GM12878 (cell line): ENCODE measurements at places on chromosomes 7 and 10. TPM values are rescaled to one million over a fixed set of nuclear protein-coding genes. Genes with fewer than 3 reads are reported as not detected.

POLR2J2 gene
- total RNA-seq = 6.7 and 11.4 TPM in 2 replicates

HOXA2 gene
- not detected in 2 replicates for total RNA-seq

PIK3AP1 gene
- 137 and 142 TPM in 2 replicates for total RNA-seq

DNA sequence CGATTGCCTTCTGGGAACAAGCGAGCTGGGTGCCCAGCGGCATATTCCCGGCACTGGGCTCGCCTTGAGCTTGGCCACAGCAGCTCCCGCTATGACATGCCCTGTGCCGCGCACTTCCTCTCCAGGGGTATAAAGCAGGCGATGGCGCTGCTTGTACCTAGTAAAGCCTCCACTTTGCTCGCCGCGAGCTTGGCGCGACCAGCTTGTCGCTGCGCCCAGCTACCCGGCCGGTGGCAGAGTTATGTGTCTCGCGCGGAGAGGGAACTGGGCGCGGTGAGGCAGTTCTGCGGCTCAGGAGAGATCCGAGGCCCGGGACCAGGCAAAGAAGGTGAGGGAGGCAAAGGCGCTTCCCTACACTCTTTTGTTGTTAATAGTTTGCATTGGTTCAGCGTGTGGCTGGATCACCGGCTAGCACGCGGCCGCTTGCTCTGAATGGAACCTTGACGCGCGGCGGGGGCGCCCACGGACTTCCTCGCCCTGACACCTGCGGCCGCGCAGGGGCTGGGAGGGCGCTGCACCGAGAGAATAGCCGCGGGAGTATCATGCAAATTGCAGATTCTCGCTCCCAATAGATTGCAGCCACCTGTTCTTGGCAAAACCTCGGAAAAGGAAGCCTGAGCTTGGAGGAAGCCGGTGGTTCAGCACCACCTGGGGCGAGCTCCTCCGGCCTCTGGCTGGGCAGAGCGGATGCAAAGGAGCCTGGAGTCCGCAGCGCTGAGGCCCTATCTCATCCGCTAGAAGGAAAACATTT is 3.0 kb upstream of the BUB3 start:
- peaks cover 11% of the 10 kb centered on the region for H3K27me3 ChIP-seq
- H3K27ac ChIP-seq = peak overlapping the region; percentile 77
- no peak for DNase-seq
- H3K36me3 ChIP-seq = no peaks in the 10 kb centered on the region
- H3K4me1 ChIP-seq = peaks cover 17% of the 10 kb centered on the region

GRCh38 chr7:79199266-79199665 is 254.2 kb downstream of the MAGI2 start:
- no peaks in the 10 kb centered on the region for H3K36me3 ChIP-seq
- no peak for DNase-seq
- H3K27me3 ChIP-seq = no peaks in the 10 kb centered on the region

DNA sequence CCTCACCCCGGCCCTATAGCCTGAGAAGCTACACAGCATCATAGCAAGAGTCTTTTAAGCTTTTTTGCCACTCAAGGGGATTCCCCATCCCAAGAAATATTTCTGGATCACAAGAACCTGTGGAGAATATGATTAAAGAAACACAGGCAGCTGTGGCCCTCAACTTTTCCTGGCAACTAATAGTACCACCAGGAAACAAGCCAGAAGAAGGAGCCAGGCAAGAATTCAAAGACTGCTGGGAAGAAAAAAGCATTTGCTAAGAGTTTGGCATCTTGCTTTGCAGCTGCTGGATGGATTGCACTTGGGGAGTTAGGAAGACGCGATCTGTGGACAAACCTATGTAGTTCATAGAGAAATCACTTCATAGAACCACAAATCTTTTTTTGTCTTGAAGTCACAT is 437.8 kb downstream of the PLXDC2 start:
- DNase-seq = no peak
- no peaks in the 10 kb centered on the region for H3K27me3 ChIP-seq
- H3K36me3 ChIP-seq = no peaks in the 10 kb centered on the region
- no peaks in the 10 kb centered on the region for H3K4me1 ChIP-seq
- no peak overlapping the region for H3K4me3 ChIP-seq

DNA sequence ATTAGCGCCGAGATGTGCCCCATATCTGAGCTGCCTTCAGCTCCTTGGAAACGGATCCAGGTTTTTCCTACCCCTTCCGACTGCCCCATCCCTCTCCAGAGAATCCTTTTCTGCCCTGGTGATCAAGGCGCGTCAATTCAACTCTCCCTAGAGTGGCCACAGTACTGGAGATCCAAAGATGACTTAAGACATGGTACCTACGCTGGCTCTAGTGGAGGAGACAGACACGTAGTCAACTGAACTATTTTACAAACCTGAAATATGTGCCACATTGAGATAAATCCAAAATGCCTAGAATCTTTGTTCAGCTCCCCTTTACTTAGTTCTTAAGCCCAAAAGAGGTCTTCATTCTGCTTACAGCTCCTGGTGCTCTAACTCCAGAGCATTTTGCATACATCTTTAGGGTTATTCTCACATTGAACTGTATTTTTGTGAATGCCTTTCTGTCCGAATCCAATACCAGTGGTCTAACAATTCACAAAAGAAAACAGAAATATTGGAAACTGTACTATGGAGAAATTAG is 444 bp upstream of the TNPO3 start:
- H3K4me3 ChIP-seq = peak overlapping the region; percentile 97
- DNase-seq = no peak
- H3K27me3 ChIP-seq = no peaks in the 10 kb centered on the region
- H3K27ac ChIP-seq = peak overlapping the region; percentile 93
- H3K36me3 ChIP-seq = no peaks in the 10 kb centered on the region
- H3K4me1 ChIP-seq = peaks cover 5% of the 10 kb centered on the region

DNA sequence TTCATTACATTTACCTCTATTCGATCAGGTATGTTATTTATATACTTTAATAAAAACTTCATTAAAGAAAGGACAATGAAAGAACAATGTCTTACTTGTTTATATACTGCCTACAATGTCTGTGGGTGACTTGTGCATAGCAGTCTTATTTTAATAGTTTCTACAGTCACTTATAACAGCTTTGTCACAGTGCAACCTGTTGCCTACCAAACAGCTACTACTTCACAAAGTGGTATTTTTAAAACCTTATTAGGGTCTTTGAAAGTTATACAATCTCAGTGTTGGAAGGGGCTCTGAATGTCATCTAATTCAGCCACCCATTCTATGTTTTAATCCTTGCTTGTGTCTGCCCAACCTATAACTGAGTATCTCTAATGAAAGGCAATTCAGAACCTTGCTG is 19.0 kb downstream of the MTPN start:
- H3K27ac ChIP-seq = no peak overlapping the region
- no peaks in the 10 kb centered on the region for H3K36me3 ChIP-seq
- no peak for DNase-seq
- no peaks in the 10 kb centered on the region for H3K4me1 ChIP-seq

DNA sequence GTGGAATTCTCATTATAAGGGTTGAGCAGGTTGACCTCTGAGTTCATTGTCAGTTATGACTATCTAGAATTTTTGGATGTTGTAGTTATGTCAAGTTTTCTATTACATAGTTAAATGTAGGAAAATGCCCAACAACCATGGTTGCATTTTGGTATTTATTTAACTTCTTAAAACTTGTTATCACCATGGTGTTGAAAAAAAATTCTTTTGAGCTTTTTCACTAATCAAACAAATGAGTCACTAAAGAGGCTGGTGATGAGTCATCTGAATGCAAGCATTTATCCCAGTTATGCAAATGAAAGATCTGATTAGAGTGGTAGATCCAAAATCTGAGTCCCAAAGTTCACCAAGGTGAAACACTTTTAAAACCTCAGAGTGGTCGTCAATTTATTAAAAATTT is 624.7 kb upstream of the IGFBP3 start:
- H3K4me3 ChIP-seq = no peak overlapping the region
- no peak overlapping the region for H3K27ac ChIP-seq
- no peaks in the 10 kb centered on the region for H3K27me3 ChIP-seq
- no peaks in the 10 kb centered on the region for H3K4me1 ChIP-seq
- DNase-seq = no peak

GRCh38 chr7:136446751-136447150 is 421.7 kb upstream of the CHRM2 start:
- H3K27me3 ChIP-seq = no peaks in the 10 kb centered on the region
- H3K4me3 ChIP-seq = no peak overlapping the region
- no peak overlapping the region for H3K27ac ChIP-seq
- no peaks in the 10 kb centered on the region for H3K4me1 ChIP-seq

DNA sequence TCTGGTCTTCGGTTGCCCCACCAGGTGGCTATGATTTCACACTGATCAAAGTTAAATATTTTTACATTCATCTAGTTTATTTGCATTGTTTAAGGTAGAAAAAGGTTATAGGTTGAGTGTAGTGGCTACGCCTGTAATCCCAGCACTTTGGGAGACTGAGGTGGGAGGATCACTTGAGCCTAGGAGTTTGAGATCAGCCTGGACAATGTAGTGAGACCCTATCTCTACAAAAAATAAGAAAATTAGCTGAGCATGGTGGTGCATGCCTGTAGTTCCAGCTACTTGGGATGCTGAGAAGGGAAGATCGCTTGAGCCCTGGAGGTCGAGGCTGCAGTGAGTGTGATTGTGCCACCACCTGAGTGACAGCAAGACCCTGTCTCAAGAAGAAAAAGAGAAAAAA is 3.8 kb downstream of the CCM2 start:
- DNase-seq = no peak
- H3K27ac ChIP-seq = no peak overlapping the region
- H3K27me3 ChIP-seq = no peaks in the 10 kb centered on the region
- H3K4me3 ChIP-seq = no peak overlapping the region
- H3K4me1 ChIP-seq = peaks cover 36% of the 10 kb centered on the region

DNA sequence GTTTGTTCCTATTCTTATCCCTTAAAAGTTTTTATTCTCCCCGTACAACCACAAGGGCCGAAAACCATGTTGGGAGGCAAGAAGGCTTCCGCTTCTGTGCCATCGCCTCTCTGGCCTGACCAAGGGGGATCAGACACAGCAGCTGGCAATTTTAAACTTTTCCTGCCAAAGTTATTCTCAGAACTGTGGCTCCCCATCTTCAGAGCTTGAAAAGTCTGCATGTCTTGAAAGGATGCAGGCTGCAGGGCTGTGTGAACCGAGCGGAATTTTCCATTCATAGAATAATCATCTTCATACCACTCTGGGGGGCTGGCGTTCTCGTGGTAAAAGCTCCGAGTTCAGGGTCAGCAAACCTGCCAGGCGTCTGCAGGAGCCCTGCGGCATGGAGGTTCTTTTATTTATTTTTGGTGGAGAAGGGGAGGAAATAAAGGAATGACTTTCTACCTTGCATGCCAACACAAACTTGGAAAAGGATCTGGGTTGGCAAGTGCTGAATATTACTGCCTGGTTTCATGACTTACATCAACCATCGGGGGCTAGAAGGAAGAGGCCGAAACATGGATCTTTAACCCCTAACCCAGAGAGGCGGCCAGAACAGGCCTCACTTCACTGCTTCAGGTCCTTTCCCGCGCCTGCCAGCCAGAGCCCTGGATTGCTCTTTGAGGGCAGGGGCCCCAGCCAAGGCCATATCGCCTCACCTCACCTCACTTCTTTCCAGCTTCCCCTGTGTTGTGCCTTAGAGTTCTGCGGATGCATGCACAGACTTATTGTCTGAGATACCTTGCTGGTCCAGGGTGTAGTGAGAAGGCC is 3.0 kb upstream of the NANOS1 start:
- no peaks in the 10 kb centered on the region for H3K36me3 ChIP-seq
- H3K27ac ChIP-seq = no peak overlapping the region
- peaks cover 7% of the 10 kb centered on the region; the same call in 1 of the 2 replicates for H3K27me3 ChIP-seq
- no peak for DNase-seq
- peaks cover 6% of the 10 kb centered on the region for H3K4me1 ChIP-seq

DNA sequence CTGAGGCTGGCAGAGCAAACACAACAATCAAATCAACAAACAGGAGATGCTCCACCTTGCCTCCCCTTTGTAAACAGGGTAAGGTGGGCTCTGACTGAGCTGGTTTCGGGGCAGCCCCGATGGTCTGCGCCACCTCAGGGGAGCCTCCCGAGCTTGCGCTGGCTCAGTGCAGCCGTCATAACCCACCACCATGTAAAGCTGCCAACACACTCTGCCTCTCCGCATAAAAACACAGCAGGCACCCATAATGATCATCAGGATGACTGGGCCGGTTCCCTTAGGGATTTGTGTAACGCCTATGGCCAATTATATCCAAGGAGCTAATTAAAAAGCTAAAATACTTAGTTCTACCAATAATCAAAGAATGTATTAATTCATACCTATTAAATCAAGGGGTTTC is 124.5 kb downstream of the PRPF18 start:
- DNase-seq = no peak
- no peak overlapping the region for H3K4me3 ChIP-seq
- peak overlapping the region; percentile 97 for H3K27ac ChIP-seq
- peaks cover 37% of the 10 kb centered on the region for H3K4me1 ChIP-seq

GRCh38 chr10:92790440-92790839 is 57.9 kb upstream of the EXOC6 start:
- DNase-seq = no peak
- no peaks in the 10 kb centered on the region for H3K4me1 ChIP-seq
- no peak overlapping the region for H3K27ac ChIP-seq
- H3K4me3 ChIP-seq = no peak overlapping the region

- H3K4me3 ChIP-seq = no peak overlapping the region
- peaks cover 3% of the 10 kb centered on the region for H3K36me3 ChIP-seq
- peaks cover 50% of the 10 kb centered on the region for H3K4me1 ChIP-seq
Measured at GRCh38 chr7:102302025-102302424, 15.4 kb downstream of the SH2B2 start.

DNA sequence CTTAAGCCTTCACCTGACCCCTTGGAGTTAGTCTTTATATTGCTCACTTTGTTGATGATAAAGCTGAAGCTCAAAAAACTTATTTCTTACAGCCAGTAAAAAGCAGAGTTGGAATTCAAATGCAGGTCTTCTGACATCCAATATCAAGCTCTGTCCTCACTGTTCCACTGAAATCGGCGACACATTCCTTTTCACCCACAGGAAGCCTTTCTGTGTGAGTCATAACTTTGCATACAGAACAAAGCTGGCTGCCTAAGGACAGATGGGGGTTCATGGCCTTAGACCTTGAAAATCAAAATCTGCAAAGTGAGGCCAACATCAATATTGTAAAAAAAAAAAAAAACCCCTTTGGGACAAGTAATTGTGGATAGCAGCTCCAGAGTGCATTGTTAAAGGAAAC is 21.8 kb upstream of the AKR1B1 start:
- H3K4me1 ChIP-seq = no peaks in the 10 kb centered on the region
- no peak overlapping the region for H3K27ac ChIP-seq
- no peaks in the 10 kb centered on the region for H3K27me3 ChIP-seq
- no peaks in the 10 kb centered on the region for H3K36me3 ChIP-seq
- DNase-seq = no peak

DNA sequence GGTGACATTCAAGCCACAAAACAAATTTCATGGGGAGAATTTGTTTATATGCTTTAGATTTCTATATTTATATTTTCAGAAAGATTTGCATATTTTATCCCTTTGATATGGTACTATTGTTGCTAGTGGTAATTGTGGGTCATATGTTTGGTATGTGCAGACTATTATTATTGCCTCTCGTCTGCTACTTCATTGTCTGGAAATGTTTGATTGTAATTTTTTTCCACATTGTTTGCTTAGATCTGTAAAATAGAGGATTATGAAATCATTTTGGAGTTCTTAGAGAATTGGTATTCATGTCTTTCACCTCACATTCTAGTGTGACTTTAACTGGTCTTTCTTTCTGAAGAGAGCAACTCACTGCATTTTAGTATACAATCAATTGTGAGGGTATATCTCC is 44.7 kb downstream of the MYO3A start:
- no peaks in the 10 kb centered on the region for H3K36me3 ChIP-seq
- DNase-seq = no peak
- no peak overlapping the region for H3K4me3 ChIP-seq
- H3K27me3 ChIP-seq = no peaks in the 10 kb centered on the region
- H3K27ac ChIP-seq = no peak overlapping the region
